ENCODE measurements at places on chromosomes 3 and 15.

- DNase-seq: no peak
Measured at GRCh38 chr15:36208868-36209582, 370.4 kb upstream of the CDIN1 start.

- no peak for DNase-seq
Measured at GRCh38 chr3:53902711-53903110, 11.1 kb upstream of the SELENOK start.

DNA sequence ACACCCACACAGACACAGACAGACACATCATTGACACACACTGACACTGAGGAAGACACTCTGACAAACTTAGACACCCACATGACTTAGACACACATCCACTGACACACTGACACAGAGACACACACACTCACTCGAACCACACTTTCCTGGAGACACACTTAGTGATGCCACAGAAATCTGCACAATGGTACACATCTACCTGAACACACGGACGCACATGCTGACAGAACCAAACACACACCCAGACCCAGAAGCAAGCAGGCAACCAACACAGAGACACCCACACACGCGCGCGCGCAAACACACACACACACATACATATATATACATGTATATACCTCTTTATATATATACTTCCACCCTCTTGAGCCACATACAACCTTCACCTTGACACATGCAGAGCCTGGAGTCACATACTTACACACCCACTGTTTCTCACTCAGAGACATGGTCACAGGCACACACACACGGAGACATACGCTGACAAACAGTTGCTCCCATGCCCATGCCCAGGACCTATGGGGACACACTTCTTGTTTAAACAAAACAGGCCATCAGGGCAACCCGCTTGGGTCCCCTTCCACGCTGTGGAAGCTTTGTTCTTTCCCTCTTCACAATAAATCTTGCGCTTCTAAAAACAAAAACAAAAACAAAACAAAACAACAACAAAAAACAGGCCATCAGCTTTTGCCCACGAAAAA lies 913 bp upstream of the SCN5A start:
- no peak for DNase-seq

DNA sequence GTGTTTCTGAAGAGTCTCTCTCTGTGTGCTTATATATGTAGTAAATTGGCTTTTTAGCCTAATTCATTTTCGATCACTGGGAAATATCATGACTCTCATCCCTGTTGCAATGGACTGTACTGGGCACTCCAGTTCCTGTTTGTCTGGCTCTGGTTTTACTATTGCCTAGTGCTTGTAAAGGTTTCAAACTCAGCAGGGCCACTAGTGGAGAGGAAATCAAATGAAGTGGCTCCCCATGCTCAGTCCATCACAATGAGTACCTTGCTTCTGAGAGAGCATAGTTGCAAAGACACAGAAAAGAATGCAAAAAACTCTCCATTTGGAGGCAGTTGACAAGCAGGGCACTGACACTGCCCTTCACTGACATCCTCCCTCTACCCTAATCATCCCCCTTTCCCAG lies 167.8 kb downstream of the TAFA4 start:
- no peak for DNase-seq

DNA sequence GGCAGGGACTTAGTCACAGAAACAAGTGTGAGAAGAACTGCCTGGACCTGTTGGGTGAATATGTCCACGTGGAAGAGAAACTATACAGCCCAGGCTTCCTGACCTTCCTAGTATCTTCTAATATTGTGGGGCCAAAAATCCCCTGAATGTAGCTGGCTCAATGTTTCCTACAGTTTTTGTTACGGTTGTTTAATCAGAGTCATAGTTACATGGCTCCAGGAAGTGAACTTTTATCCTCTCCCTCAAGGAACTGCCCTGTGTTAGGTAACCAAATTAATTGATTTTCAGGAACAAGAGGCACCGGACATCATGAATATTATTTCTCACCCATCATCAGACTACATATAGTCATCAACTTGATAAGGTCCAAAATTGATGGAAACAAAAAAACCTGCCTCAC lies 59.0 kb downstream of the ANXA2 start:
- DNase-seq: no peak

DNA sequence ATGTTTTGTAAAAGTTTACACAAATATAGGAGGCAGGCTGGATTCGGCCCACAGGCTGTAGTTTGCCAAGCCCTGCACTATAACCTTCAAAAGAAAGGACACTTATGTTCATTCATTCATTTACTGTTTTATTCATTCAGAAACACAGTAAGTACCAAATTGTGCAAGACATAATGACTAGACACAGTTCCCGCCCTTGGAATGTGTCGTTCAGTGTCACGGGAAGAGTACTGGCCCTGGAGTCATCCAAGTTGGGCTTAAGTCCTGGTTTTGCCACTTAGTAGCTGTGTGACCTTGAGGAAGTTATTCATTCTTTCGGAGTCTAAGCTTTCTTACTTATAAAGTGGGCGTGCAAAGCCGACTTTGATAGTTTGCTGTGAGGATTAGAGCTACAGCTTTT lies 22.0 kb downstream of the COLQ start:
- DNase-seq: no peak

DNA sequence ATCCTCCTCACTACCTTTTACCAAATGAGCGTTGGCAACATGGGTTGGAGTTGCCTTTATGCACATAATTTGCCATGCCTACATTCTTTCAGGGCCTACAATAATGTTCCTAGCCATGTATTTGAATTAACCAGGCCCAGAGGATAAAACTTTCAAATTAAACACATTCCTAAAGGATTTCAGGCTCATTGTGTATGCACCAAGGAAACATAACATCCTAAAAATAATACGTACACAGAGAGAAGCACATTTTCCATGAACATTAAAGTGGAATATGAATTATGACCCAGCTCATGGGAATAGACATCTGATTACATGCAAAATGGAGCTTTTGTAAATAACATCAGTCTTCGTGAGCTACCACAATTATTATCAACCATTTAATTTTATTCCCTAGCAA lies 203.3 kb downstream of the RORA start:
- no peak for DNase-seq

DNA sequence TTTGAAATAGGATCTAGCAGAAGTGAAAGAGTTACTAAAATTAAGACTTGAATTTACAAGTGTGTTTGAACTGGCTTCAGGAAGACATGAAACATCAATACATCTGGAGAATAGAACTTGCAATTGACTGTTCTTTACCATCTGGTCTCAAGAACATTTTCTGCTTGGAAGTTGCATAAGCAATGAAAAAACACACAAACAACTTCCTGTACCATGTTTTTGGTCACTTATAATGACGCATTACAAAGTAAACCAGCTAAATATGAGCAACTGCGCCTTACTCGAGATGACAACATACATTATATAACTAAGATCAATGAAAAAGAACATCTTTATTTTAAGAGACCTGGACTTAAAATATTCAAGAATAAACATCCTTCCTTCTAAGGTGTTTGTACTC lies 112.5 kb downstream of the TIGIT start:
- DNase-seq: no peak

- DNase-seq: no peak
Measured at GRCh38 chr3:47145272-47145671, 18.6 kb downstream of the SETD2 start.

DNA sequence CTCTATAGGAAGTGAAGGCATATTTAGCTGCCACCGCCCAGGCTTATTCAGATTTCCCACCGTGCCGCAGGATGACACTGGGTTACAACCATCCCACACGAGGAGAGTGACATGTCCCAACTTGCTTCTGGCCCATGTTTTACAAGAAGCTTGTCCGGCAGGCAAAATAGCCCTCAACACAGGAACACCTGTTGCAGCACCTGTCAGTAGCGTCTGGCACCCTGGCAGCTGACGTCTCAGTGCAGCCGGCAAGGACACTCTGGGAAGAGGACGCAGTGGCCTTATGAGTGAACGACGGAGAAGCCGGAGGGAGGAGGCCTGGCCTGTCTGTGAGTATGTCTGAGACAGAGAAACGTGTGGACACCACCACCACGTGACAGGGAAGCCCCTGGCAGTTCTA lies 32.1 kb downstream of the FAM174B start:
- no peak for DNase-seq

GRCh38 chr3:120615847-120616609 lies 19.9 kb downstream of the NDUFB4 start:
- no peak for DNase-seq

- peak; percentile 48 for DNase-seq
Measured at GRCh38 chr3:183515968-183516851, 39.3 kb downstream of the KLHL6 start.

- no peak for DNase-seq
Measured at GRCh38 chr3:175593331-175593730, 734.2 kb downstream of the NAALADL2 start.
